Activated CD4-positive, alpha-beta T cell treated with anti-CD3 and anti-CD28 coated beads, Interleukin-2, amount 50 U/mL, for 1 hour (primary cell): ENCODE measurements at places on chromosomes 7 and 10.

GRCh38 chr7:96111405-96111804 lies 210.5 kb downstream of the SLC25A13 start:
- no peak for DNase-seq

- DNase-seq = no peak
Measured at GRCh38 chr7:139714163-139714901, 63.5 kb downstream of the HIPK2 start.

DNA sequence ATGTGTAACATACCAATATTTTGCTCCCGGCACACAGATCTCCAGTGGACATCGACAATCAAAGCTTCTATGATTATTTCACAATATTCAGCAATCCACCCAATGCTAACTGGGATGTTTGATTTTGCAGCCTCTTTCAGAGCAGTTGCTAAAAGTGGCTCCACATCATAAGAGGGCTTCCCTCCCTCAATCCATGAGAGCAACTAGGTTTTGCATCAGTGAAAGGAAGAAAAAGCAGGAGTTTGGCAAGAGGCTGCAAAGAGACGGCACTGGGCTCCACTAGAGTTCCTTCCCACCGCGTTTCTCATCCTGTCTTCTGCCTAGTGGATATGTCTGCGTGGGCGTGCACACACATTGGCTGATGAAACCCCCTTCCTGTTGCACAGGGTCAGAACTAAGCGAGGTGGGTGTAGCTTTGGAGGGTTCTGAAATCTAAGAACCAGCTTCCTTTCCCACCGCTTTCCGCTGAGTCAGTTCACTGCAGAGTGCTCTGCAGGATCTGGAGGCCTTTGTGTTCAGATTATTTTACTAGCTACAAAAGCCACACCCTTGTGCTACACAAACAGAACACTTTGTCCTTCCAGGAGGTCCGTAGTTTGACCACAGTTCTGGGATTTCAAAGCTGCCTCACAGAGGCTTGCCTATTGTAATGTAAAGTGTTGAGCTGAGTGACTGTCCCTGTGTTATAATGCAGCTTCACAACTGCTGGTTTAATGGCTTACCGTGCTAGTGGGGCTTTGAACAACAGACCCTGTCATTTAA lies 28.1 kb downstream of the ARL4A start:
- no peak for DNase-seq

GRCh38 chr10:130816116-130816901 lies 495.2 kb downstream of the TCERG1L start:
- no peak for DNase-seq

- no peak for DNase-seq
Measured at GRCh38 chr7:20865684-20866083, 79.0 kb upstream of the SP8 start.

GRCh38 chr7:13904689-13905088 lies 84.8 kb downstream of the ETV1 start:
- no peak for DNase-seq

- no peak for DNase-seq
Measured at GRCh38 chr7:71261066-71261465, 129.1 kb downstream of the GALNT17 start.

DNA sequence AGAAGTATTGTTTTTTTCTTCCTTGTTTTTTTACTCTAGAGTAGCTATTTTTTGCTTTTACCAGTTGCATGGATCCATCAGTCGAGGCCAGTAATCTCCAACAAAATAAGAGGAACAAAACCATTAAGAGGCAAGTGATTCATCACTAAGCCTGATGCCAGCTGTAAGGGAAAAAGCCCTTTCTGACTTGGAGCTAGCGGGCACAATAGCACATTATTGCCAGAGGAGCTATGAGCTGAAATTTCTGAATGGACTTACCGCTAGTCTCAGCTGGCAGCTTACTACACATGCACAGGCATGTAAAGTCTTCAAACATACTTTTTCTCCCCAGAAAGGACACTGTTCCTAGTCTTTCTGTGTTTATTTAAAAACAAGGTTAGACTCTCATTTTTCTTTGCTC lies 41.6 kb upstream of the PTPRZ1 start:
- no peak for DNase-seq
